NCI-H2081 (cell line): ENCODE measurements at places on chromosomes 2 and 18.
A peak's percentile ranks its signal among the peaks of the same experiment; 100 is the strongest.

- no peak for DNase-seq
These were observed 19.4 kb upstream of the DUSP2 start for GRCh38 chr2:96164459-96165184.

GRCh38 chr2:241014764-241015163, 16.3 kb downstream of the SNED1 start:
- no peak for DNase-seq

GRCh38 chr2:7905756-7906155, 776.1 kb upstream of the ID2 start:
- peak; percentile 96 for DNase-seq

- no peak for DNase-seq
These were observed 5.4 kb downstream of the TGFBRAP1 start for GRCh38 chr2:105324101-105324500.

- DNase-seq: no peak
These were observed 710.6 kb upstream of the ZEB2 start for GRCh38 chr2:145230546-145230945.

DNA sequence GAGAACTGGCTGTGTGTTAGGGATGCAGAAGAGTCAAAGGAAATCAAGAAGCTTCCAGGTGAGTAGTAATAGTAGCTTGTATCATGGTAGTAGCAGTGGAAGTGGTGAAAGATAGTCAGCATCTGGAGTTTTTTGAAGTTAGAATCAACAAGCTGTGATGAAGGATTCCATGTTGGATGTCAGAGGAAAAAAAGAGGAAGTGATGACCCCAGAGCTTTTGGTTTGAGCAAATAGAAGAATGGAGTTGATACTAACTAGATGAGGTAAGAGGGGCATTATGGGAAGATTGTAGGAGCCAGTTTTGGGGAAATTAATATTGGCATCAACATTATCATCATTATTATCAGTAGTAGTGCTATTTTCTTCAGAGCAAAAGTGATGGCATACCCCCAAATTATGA, 542.2 kb downstream of the XIRP2 start:
- no peak for DNase-seq

- no peak for DNase-seq
These were observed 440.4 kb upstream of the MEX3C start for GRCh38 chr18:51637881-51638280.

GRCh38 chr2:227248876-227249275, 76.2 kb upstream of the MFF start:
- DNase-seq: no peak
